Tracheal epithelial cell (primary cell): ENCODE measurements at places on chromosomes 5 and 9. TPM values are rescaled to one million over a fixed set of nuclear protein-coding genes. Genes with fewer than 3 reads are reported as not detected.

AGGF1 gene
- 23.1 and 28.1 TPM in 2 replicates for total RNA-seq

TMC1 gene
- total RNA-seq = not detected in 2 replicates

ANKRD20A1 gene
- not detected in 2 replicates for total RNA-seq

TMEM252 gene
- total RNA-seq = not detected in 2 replicates

OR1L8 gene
- not detected in 2 replicates for total RNA-seq

BTNL3 gene
- total RNA-seq = not detected in 2 replicates

LCN15 gene
- total RNA-seq = under 0.01 TPM in 1 of 2 replicates, not detected in the other

CDX1 gene
- total RNA-seq = under 0.01 TPM in 1 of 2 replicates, not detected in the other

ELP1 gene
- total RNA-seq = 40.5 and 42.8 TPM in 2 replicates

RNF208 gene
- total RNA-seq = 0.24 and 0.64 TPM in 2 replicates

STK32A gene
- total RNA-seq = 0.72 and 2.8 TPM in 2 replicates

GMCL2 gene
- total RNA-seq = not detected in 2 replicates

PCDHB16 gene
- total RNA-seq = under 0.01 TPM in 1 of 2 replicates, not detected in the other

ACO1 gene
- 18.1 and 35.9 TPM in 2 replicates for total RNA-seq

GPR107 gene
- 19.3 and 21.1 TPM in 2 replicates for total RNA-seq

ARL14EPL gene
- not detected in 2 replicates for total RNA-seq

KIF4B gene
- total RNA-seq = not detected in 2 replicates

LOX gene
- total RNA-seq = 1.1 and 13.5 TPM in 2 replicates

MARCHF6 gene
- total RNA-seq = 63.5 and 79.5 TPM in 2 replicates

FOXD4L4 gene
- not detected in 2 replicates for total RNA-seq

ZNF883 gene
- total RNA-seq = 0.96 and 1.1 TPM in 2 replicates

TLE1 gene
- total RNA-seq = 50.1 and 51.3 TPM in 2 replicates

MTX3 gene
- total RNA-seq = 12.3 and 23.0 TPM in 2 replicates

GABRA1 gene
- total RNA-seq = not detected in 2 replicates

SPINK4 gene
- not detected in 2 replicates for total RNA-seq

DUSP1 gene
- total RNA-seq = 98.3 and 157 TPM in 2 replicates

NUP188 gene
- total RNA-seq = 34.7 and 45.1 TPM in 2 replicates

RNF14 gene
- total RNA-seq = 58.1 and 64.4 TPM in 2 replicates

SPAAR gene
- total RNA-seq = not detected in 2 replicates

C5orf58 gene
- not detected in 2 replicates for total RNA-seq

NEUROG1 gene
- not detected in 2 replicates for total RNA-seq

NRARP gene
- total RNA-seq = 10.0 and 15.7 TPM in 2 replicates

SUB1 gene
- total RNA-seq = 150 and 182 TPM in 2 replicates

IL5 gene
- total RNA-seq = not detected in 2 replicates

GZMA gene
- total RNA-seq = not detected in 2 replicates

URM1 gene
- 30.5 and 31.3 TPM in 2 replicates for total RNA-seq

PLEKHG4B gene
- 0.48 TPM in 1 of 2 replicates, not detected in the other for total RNA-seq

ANKRD34B gene
- total RNA-seq = 0.96 TPM in 1 of 2 replicates, not detected in the other

TAF11L5 gene
- total RNA-seq = not detected in 2 replicates

C9orf85 gene
- total RNA-seq = 9.9 and 14.5 TPM in 2 replicates

GLRA1 gene
- total RNA-seq = not detected in 2 replicates

NMUR2 gene
- total RNA-seq = not detected in 2 replicates

KIAA0825 gene
- 1.3 and 1.9 TPM in 2 replicates for total RNA-seq

DNM1 gene
- 2.8 and 6.5 TPM in 2 replicates for total RNA-seq

PCDHGA12 gene
- 1.7 and 3.9 TPM in 2 replicates for total RNA-seq

ZNG1E gene
- 18.8 and 28.4 TPM in 2 replicates for total RNA-seq

C7 gene
- total RNA-seq = under 0.01 TPM in 1 of 2 replicates, not detected in the other

LNPEP gene
- total RNA-seq = 38.6 and 53.9 TPM in 2 replicates

SH2D3C gene
- total RNA-seq = under 0.01 TPM in 2 replicates

ARSI gene
- 14.9 and 29.6 TPM in 2 replicates for total RNA-seq

SHOC1 gene
- under 0.01 TPM in 1 of 2 replicates, not detected in the other for total RNA-seq

CCDC192 gene
- not detected in 2 replicates for total RNA-seq

ENHO gene
- total RNA-seq = 0.48 TPM in 1 of 2 replicates, not detected in the other

ANKRD33B gene
- 0.43 and 2.4 TPM in 2 replicates for total RNA-seq
